ENCODE measurements at places on chromosomes 7 and 10.

DNA sequence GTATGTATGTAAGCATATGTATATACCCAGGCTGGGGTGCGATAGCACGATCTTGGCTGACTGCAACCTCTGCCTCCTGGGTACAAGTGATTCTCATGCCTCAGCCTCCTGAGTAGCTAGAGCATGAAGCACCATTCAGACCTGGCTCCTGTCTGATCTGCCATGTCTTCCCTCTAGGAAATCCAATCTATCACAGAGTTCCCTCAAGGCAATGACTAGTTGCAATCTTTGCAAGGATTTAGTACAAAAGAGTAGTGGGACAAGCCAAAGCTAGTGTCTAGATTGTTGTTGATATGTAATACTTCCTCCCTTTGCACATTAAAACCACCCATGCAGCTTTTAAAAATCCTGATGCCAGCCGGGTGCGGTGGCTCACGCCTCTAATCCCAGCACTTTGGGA is 60.5 kb upstream of the PRKAR2B start:
- no peak for DNase-seq
- no peak overlapping the region for H3K27ac ChIP-seq
- no peaks in the 10 kb centered on the region for H3K4me1 ChIP-seq
- peaks cover 7% of the 10 kb centered on the region for H3K27me3 ChIP-seq
- H3K4me3 ChIP-seq = no peak overlapping the region
- H3K36me3 ChIP-seq = peaks cover 6% of the 10 kb centered on the region

DNA sequence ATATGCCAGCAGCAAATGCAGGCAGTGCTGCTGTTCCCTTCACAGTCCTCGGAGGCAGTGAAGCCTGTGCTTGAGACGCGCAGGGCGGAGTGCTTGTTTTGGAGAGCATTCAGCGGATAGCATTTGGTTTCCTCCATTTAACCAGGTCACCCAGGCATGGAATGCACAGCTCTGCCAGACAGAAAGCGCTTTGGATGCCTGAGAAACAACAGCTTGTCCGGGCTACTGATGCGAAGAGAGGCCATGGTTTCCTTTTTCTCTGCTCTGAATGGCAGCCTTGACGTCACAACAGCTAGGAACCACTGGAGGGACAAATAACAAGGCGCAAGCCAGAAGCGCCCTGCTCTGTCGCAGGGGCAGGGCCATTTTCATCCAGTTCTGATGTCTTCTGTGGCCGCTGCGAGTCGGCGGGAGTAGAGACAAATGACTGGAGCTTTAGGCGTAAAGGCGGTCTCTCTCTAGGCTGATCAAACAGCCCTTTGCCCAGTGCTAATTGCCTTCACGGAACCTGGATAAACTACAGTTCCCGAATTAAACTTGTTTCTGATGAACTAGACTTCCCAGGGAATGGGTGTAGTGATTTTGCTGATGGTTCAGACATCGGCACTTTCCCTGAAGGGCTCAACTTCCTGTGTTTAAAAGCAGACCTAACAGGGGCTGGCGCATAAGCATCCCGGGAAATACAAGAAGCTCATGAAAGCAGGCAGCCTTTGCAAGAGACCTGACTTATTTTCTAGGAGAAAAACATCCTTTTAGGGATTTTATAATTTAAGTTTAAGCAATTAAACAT is 187.6 kb upstream of the KLF14 start:
- DNase-seq = no peak
- peaks cover 29% of the 10 kb centered on the region for H3K4me1 ChIP-seq
- no peak overlapping the region for H3K4me3 ChIP-seq
- H3K27ac ChIP-seq = peak overlapping the region; percentile 21

- no peak overlapping the region for H3K27ac ChIP-seq
- H3K36me3 ChIP-seq = no peaks in the 10 kb centered on the region
- H3K4me1 ChIP-seq = no peaks in the 10 kb centered on the region
- DNase-seq = no peak
- no peak overlapping the region for H3K4me3 ChIP-seq
Observed at GRCh38 chr10:44907556-44907955, 3.6 kb upstream of the TMEM72 start.

DNA sequence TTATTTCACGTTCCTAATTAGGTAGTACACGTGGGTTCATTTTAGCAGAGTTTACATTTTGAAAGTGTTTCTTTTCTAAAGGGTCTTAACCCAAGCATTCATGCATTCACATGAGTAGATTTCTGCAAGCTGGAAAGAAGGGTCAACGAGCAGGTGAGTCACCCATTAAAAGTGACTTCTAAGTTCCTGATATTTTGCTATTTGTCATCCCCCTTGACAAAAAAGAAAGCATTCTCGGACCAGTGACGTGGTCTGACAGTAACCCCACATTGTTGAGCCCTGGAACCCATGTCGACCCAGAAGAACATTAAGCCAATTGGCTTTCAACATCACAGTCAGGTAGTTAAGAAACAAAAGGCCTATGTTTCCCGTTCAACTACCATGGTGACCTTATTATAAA is 49.6 kb downstream of the ABCB5 start:
- peaks cover 6% of the 10 kb centered on the region for H3K27me3 ChIP-seq
- H3K4me1 ChIP-seq = no peaks in the 10 kb centered on the region
- no peaks in the 10 kb centered on the region for H3K36me3 ChIP-seq
- no peak overlapping the region for H3K27ac ChIP-seq

DNA sequence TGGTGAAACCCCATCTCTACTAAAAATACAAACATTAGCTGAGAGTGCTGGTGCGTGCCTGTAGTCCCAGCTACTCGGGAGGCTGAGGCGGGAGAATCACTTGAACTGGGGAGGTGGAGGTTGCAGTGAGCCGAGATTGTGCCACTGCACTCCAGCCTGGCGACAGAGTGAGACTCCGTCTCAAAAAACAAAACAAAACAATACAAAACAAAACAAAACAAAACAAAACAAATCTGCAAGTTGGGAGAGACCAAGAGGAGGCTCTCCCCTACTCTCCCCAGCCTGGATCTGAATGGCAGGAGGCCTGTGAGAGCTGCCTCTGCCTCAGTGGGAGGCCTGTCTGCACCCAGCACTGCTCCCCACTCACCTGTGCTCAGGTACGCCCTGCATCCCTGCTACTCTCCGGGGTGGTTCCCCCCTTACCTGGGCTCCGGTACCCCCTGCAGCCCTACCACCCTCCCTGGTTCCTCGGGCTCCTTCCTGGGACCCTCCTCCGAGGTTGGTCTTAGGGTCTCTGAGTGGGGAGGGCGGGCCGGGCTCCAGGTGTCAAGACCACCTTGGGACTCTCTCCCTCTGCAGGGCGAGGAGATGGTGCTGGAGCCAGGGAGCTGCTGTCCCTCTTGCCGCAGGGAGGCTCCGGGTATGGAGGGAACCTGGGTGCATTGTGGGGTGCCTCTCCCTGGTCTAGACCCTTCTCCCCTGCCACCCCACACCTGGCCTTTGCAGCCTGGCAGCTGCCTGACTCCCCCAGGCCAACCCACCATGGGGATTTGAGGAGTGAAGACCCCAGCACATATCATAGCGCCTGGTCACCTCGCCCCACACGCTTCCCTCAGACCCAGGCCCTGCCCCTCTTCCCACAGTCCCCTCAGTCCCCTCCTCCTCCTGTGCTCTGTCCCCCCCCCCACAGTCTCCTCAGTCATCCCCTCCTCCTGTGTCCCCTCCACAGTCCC is 9.5 kb upstream of the ZNF862 start:
- H3K4me3 ChIP-seq = no peak overlapping the region
- H3K4me1 ChIP-seq = no peaks in the 10 kb centered on the region
- peaks cover 46% of the 10 kb centered on the region for H3K27me3 ChIP-seq
- DNase-seq = no peak

- H3K4me3 ChIP-seq = no peak overlapping the region
- no peak for DNase-seq
- H3K4me1 ChIP-seq = no peaks in the 10 kb centered on the region
- peaks cover 22% of the 10 kb centered on the region for H3K36me3 ChIP-seq
- H3K27ac ChIP-seq = no peak overlapping the region
Observed at GRCh38 chr7:18873734-18874336, 243.6 kb downstream of the TWIST1 start.

- H3K4me3 ChIP-seq = no peak overlapping the region
- H3K27ac ChIP-seq = no peak overlapping the region
- no peak for DNase-seq
Observed at GRCh38 chr10:121165276-121165675, 314.1 kb downstream of the WDR11 start.

DNA sequence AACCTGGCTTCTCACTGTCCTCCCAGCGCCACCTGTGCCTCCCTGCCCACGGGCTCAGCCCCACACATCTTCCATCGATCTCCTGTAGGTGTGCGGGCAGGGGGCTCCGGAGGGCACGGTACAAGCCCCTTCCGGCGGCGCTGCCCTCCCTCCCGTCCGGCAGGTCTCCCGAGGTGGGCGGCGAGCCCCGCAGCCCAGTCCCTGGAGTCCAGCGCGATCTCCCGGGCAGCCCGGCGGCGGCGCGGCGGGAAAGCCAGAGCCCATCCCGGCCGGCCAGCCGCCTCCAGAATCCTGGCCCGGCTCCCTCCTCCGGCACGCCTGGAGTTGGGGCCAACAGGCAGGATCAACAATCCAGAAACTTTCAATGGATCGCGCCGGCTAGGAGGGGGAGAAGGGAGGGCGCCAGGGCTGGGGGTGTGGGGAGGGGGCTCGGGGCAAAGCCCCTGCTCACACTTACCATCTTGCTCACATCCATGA is 100.1 kb downstream of the HIP1 start:
- H3K4me3 ChIP-seq = peak overlapping the region; percentile 78
- no peak for DNase-seq
- no peaks in the 10 kb centered on the region for H3K36me3 ChIP-seq
- H3K27ac ChIP-seq = no peak overlapping the region
- H3K27me3 ChIP-seq = no peaks in the 10 kb centered on the region

GRCh38 chr10:101897633-101898032 is 54.0 kb upstream of the KCNIP2 start:
- no peaks in the 10 kb centered on the region for H3K36me3 ChIP-seq
- DNase-seq = no peak
- peaks cover 50% of the 10 kb centered on the region for H3K4me1 ChIP-seq
- no peaks in the 10 kb centered on the region for H3K27me3 ChIP-seq
- H3K4me3 ChIP-seq = no peak overlapping the region

- no peaks in the 10 kb centered on the region for H3K4me1 ChIP-seq
- no peak overlapping the region for H3K4me3 ChIP-seq
- H3K27me3 ChIP-seq = no peaks in the 10 kb centered on the region
Observed at GRCh38 chr10:27065084-27065483, 35.2 kb downstream of the ANKRD26 start.

DNA sequence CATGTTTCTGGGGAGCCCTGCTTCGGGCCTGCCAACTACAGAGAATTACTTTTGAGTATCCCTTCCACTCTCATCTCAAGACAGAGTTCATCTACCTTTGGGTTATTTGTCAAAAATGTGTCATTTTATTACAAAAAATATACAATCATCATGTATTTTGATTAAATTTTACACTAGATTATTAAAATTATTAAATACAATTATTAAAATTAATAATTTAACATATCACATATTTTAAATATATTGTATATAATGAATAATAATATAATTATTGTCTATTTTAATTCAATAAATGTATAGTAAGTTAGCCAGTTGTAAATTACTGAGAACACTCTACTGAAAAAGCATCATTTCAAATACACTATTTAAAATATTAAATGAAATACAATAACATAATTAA is 50.9 kb downstream of the FIGNL1 start:
- peaks cover 63% of the 10 kb centered on the region for H3K4me1 ChIP-seq
- DNase-seq = no peak
- H3K27me3 ChIP-seq = no peaks in the 10 kb centered on the region
- peak overlapping the region; percentile 88 for H3K27ac ChIP-seq
- H3K36me3 ChIP-seq = peaks cover 63% of the 10 kb centered on the region
- H3K4me3 ChIP-seq = no peak overlapping the region

DNA sequence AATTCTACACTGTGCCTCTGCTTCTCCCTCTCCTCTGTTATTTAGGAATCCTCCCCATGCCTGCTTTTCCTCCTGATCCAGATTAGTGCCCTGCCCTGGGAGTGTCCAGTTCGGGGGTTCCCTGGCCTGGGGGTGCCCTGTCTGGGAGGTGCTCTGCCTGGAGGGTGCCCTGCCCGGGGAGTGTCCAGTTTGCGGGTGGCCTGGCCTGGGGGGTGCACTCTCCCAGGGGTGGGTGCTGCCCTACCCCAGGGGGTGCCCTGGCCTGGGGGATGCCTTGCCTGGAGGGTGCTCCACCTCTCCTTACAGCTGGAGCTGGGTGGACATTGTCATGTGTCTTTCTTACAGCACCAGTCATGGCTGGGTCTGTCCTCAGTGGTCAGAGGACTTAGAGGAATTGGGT is 20.2 kb downstream of the RAMP3 start:
- no peak overlapping the region for H3K4me3 ChIP-seq
- H3K27me3 ChIP-seq = peaks cover 18% of the 10 kb centered on the region
- no peak for DNase-seq
- H3K27ac ChIP-seq = no peak overlapping the region

DNA sequence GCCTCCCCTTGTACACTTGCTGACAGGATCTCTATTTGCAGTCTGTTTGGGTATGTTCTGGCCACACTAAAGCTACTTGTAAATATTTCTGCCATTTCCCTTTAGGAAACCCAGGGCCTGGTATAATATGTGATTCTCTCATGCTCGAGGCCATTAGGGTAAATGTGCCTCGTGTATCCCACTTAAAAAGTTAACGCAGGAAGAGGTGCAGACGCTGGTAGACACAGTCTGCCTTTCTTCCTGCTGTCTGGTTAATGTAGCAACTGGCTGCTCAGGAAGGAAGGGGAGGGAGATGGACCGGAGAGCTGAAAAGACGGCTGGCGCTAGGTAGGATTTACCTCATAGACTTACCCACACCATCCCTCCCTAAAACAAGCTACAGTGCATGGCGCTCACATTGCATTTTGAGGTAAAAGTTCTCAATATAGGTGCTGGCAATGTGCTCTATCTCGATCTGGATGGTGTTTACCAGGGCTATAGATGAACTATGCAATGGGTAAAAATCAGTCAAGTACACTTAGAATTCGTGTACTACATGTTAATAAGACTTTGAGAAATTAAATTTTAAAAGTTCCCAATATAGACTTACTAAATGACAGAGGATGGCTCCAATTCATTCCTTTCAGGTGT is 125.9 kb downstream of the JAZF1 start:
- H3K36me3 ChIP-seq = peaks cover 14% of the 10 kb centered on the region
- no peaks in the 10 kb centered on the region for H3K27me3 ChIP-seq
- peak overlapping the region; percentile 20 for H3K4me3 ChIP-seq
- no peak for DNase-seq
- H3K27ac ChIP-seq = peak overlapping the region; percentile 72

DNA sequence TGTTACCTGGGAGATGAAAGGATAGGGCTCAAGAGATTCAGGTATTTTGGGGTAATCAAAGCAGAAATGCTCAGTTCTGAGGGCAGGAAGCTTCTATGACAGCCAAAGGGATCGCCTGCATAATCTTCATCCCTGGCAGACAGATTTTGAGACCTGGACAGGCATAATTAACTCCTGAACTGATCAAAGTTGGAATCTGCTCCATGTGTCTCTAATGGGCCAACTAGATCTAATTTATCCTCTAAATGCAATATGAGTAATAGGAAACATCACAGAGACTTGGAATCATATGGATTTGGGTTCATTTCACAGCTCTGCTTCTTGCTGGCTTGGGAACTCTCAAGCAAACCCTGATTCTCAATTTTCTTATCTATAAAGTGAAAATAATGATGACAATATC is 41.2 kb upstream of the EPHB6 start:
- H3K36me3 ChIP-seq = no peaks in the 10 kb centered on the region
- DNase-seq = no peak
- H3K4me1 ChIP-seq = peaks cover 67% of the 10 kb centered on the region
- H3K27ac ChIP-seq = peak overlapping the region; percentile 91
- peak overlapping the region; percentile 92 for H3K4me3 ChIP-seq
- no peaks in the 10 kb centered on the region for H3K27me3 ChIP-seq

All from naive B cell (primary cell).